Psoas muscle (tissue), 8 donors: ENCODE measurements at places on chromosomes 11 and 22. TPM values are rescaled to one million over a fixed set of nuclear protein-coding genes. Genes with fewer than 3 reads are reported as not detected.

GRCh38 chr11:116636341-116636929, 136.4 kb downstream of the BUD13 start:
- no peaks in the 10 kb centered on the region for H3K27me3 ChIP-seq
- H3K4me1 ChIP-seq = no peaks in the 10 kb centered on the region
- no peaks in the 10 kb centered on the region for H3K36me3 ChIP-seq
- H3K27ac ChIP-seq = no peak overlapping the region
- no peak overlapping the region for H3K4me3 ChIP-seq
- no peak for DNase-seq

GRCh38 chr11:62669420-62670161, 1.9 kb upstream of the UQCC3 start:
- peaks cover 48% of the 10 kb centered on the region for H3K4me1 ChIP-seq
- H3K36me3 ChIP-seq = peaks cover 37% of the 10 kb centered on the region
- no peak for DNase-seq

OR51A4 gene
- not detected for total RNA-seq

SLC35F2 gene
- 1.7 TPM for total RNA-seq

GRCh38 chr11:116879800-116880625, 42.6 kb upstream of the APOA1 start:
- no peaks in the 10 kb centered on the region for H3K27me3 ChIP-seq
- H3K27ac ChIP-seq = no peak overlapping the region
- H3K4me1 ChIP-seq = peaks cover 14% of the 10 kb centered on the region

GRCh38 chr22:20428496-20429253, 8.9 kb downstream of the SCARF2 start:
- peak; percentile 10 for DNase-seq
- H3K27ac ChIP-seq = no peak overlapping the region
- no peaks in the 10 kb centered on the region for H3K27me3 ChIP-seq
- H3K4me3 ChIP-seq = no peak overlapping the region

GAL3ST1 gene
- total RNA-seq = 1.4 TPM

GRCh38 chr22:25350551-25350971, 131.1 kb downstream of the CRYBB2 start:
- H3K36me3 ChIP-seq = no peaks in the 10 kb centered on the region
- DNase-seq = no peak
- no peak overlapping the region for H3K4me3 ChIP-seq
- H3K27me3 ChIP-seq = no peaks in the 10 kb centered on the region
- H3K27ac ChIP-seq = no peak overlapping the region

ZMAT5 gene
- total RNA-seq = 19.8 TPM

BEST1 gene
- total RNA-seq = 1.4 TPM

- H3K27ac ChIP-seq = no peak overlapping the region
- H3K27me3 ChIP-seq = no peaks in the 10 kb centered on the region
- no peak for DNase-seq
- H3K4me1 ChIP-seq = peaks cover 90% of the 10 kb centered on the region
- peaks cover 6% of the 10 kb centered on the region for H3K36me3 ChIP-seq
- no peak overlapping the region for H3K4me3 ChIP-seq
Measured at GRCh38 chr22:36363349-36363981, 24.3 kb downstream of the MYH9 start.

- H3K36me3 ChIP-seq = no peaks in the 10 kb centered on the region
- H3K4me1 ChIP-seq = no peaks in the 10 kb centered on the region
- H3K27me3 ChIP-seq = no peaks in the 10 kb centered on the region
- H3K4me3 ChIP-seq = peak overlapping the region; percentile 61
- H3K27ac ChIP-seq = no peak overlapping the region
Measured at GRCh38 chr11:14904745-14905103, 12.7 kb upstream of the CYP2R1 start.

DNA sequence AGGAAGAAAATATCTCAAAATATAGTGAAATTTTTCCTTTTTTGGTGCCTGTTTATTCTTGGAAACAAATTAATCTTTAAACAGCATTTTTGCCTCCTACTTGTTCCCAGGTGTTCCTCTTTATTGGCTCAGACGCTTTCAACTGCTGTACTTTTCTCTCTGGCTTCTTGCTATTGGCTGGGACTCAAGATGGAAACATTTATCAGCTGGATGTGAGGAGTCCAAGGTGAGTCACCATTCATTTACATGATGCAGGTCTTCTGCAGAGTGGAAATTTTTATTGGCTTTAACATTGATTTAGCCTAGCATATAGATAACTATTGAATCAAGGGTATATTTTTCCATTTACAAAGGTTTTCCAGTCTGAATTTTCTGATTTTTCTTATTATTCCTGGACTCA, 34.4 kb upstream of the DNAJB13 start:
- no peak overlapping the region for H3K4me3 ChIP-seq
- H3K27ac ChIP-seq = no peak overlapping the region
- H3K27me3 ChIP-seq = no peaks in the 10 kb centered on the region
- H3K4me1 ChIP-seq = no peaks in the 10 kb centered on the region
- no peak for DNase-seq

DNA sequence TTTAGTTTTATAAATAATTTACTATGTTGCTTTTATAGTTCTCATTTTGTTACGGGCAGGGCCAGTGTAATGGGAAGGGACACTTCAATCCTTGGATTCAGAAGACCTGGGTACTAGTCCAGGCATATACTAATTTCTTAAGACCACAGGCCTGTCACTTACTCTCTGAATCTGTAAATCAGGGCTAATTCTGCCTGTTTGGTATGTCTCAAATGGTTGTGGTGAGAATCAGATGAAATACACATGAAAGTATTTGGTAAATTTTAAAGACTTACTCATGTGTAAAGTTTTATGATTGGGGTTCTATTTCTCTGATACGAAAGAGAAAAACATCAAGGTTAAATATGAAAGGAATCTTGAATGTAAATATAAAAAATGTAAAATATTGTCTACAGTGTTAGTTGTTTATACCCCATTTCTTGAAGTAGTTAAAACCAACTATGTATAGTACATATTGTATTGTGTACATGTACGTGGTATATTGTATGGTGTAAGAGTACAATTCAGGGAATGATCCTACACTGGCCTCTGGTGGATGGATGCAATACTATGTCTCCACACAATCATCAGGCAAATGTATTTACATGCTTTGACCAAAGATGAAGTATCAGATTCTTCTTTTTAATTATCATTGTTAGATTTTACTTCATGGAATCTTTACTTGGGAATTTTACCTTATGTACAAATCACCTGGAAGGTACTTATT, 24.5 kb upstream of the RAG2 start:
- no peak for DNase-seq
- H3K36me3 ChIP-seq = no peaks in the 10 kb centered on the region
- H3K27ac ChIP-seq = no peak overlapping the region
- H3K4me3 ChIP-seq = no peak overlapping the region

- peaks cover 3% of the 10 kb centered on the region for H3K36me3 ChIP-seq
- peaks cover 28% of the 10 kb centered on the region for H3K4me1 ChIP-seq
- DNase-seq = no peak
- H3K27ac ChIP-seq = no peak overlapping the region
- H3K4me3 ChIP-seq = no peak overlapping the region
Measured at GRCh38 chr22:41828516-41828915, 4.4 kb upstream of the SREBF2 start.

DNA sequence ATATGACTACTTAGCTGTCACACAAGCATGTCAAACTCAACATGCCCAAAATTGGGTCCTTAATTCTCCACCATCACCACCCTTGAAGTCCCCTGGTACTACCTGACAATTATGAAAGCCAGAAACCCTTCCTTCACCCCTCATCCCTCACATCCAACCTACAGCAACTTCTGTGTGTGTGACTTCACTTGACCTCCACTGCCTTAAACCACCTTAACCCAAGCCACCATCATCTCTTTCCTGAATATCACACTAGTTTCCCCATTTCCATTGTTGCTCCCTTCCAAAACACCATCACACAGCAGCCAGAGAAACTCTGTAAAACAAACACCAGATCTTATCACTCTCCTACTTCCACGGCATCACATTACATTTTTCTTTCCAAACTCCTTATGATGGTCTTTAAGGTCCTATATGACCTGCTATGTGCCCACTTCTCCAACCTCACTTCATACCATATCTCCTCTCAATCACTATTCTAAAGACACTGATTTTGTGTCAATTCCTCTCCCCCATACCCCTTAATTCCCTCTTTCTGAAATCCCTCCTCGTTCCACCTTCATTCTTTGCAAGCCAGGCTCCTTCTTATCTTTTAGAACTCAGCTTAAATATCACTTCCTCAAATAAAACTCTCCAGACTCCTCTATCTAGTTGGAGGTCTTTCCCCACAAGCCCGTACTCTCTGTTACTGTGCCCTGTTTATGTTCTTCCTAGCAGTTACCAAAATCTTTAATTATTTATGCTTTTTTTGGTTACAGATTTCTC, 124.9 kb downstream of the RBFOX2 start:
- no peak for DNase-seq
- no peaks in the 10 kb centered on the region for H3K27me3 ChIP-seq
- no peaks in the 10 kb centered on the region for H3K36me3 ChIP-seq
- peaks cover 54% of the 10 kb centered on the region for H3K4me1 ChIP-seq

DNA sequence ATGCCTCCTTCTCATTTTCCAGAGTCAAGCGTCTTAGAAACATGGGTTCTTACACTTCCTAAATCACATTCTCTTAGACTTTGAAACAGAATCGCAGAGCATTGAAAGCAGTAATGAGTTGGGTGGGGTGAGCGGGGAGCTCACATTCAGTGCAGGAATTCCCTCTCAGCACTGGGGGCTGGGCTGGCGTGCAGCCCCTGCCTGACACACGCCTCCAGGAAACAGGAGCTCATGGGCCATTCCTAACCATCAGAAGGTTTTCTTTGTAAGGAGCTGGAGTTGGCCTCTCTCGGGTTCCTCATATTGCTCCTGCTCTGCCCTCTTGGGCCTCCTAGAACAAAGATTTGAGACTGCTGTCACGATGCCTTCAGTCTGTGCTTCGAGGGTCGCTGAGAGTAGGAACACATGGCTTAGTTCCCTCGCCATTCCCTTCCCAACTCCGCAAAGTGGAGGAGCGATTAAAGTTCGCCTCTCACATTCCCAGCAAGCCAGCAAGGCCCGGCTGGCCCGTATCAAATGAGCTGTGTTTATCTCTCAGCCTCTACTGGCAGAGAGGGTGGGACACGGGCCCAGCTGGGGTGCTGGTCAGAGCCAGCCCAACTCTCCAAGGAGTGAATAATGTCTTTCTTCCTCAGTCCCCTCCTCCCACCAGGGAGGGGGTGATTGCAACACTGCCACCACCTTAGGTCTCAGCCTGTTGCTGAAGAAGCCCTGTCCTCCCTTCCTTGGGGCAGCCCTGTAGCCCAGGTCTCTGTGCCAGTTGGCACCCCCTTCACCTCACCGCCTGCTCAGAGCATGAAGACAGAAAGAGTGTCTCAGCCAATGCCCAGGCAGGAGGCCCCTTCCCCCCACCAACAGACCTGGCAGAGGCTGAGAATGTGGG, 10.4 kb downstream of the CHRDL2 start:
- H3K4me1 ChIP-seq = peaks cover 17% of the 10 kb centered on the region
- peak overlapping the region; percentile 61 for H3K27ac ChIP-seq
- DNase-seq = peak; percentile 57
- H3K36me3 ChIP-seq = no peaks in the 10 kb centered on the region
- H3K4me3 ChIP-seq = no peak overlapping the region
- H3K27me3 ChIP-seq = no peaks in the 10 kb centered on the region

DNA sequence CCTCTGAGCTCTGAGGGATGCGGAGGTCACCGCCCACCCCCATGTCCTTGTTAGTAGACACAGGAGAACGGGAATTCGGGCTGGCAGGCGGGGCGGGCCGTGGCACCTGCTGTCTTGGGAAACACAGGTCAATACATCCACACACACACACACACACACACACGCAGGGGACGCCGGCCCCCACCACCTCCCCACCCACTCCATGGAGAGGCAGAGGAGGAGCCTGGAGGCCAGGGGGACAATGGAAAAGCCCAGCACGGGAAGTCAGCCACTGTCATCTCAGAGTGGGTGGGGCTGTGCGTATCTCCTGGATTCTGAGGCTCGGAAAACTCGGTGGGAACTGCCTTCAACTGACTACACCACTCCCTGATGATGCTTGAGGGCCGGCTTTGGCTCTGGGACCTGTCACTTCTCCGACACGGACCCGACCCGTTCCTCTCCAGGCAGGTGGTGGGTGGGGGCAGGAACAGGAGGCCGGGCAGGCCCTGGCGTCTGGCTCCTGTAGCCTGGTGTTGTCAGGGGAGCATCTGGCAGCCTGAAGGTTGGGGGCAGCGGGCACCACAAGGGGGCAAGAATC, 18.5 kb upstream of the TMEM184B start:
- H3K27me3 ChIP-seq = no peaks in the 10 kb centered on the region
- no peak for DNase-seq
- H3K4me1 ChIP-seq = no peaks in the 10 kb centered on the region
- H3K27ac ChIP-seq = no peak overlapping the region
- H3K4me3 ChIP-seq = no peak overlapping the region

DNA sequence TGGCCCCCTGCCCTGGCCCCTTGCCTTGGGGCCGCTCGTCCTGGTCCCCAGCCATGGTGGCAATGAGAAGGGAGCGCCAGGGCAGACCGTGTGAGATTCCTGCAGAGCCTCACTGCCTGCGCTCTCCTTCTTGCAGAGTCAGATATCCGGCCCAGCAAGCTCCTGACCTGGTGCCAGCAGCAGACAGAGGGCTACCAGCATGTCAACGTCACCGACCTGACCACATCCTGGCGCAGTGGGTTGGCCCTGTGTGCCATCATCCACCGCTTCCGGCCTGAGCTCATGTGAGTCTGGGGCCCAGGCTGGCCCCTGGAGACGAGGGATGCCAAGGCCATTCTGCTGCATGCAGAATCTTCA, 114.1 kb downstream of the MICAL2 start:
- no peak overlapping the region for H3K27ac ChIP-seq
- peak; percentile 80 for DNase-seq
- H3K4me1 ChIP-seq = peaks cover 22% of the 10 kb centered on the region
- H3K27me3 ChIP-seq = no peaks in the 10 kb centered on the region

NPAS4 gene
- total RNA-seq = not detected

CARD10 gene
- total RNA-seq = 3.8 TPM

TRPM5 gene
- not detected for total RNA-seq
